Frontal cortex (tissue), 4 donors: ENCODE measurements at places on chromosomes 11 and 22. TPM values are rescaled to one million over a fixed set of nuclear protein-coding genes. Genes with fewer than 3 reads are reported as not detected.

Gene MPEG1
- total RNA-seq, result 2.0 TPM

DNA sequence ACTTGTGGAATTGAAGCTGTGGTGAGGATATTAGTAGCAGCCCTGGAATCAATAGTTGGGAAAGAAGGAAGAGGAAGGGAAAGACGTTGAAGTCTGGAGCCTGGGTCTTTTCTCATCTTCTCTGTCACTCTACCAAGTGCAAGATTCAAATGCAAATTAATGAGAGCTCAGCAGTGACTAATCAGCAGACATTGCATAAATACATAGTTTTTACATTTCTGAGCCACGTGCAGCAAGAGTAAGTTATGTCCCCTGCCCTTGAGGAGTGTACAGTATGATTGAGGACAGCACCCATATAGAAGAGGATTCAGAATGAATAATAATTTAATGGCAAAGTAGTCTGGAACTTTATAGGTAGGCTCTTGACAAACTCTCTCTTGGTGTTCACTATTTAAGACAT is 23.8 kb downstream of the CTR9 start:
- no peak for DNase-seq

DNA sequence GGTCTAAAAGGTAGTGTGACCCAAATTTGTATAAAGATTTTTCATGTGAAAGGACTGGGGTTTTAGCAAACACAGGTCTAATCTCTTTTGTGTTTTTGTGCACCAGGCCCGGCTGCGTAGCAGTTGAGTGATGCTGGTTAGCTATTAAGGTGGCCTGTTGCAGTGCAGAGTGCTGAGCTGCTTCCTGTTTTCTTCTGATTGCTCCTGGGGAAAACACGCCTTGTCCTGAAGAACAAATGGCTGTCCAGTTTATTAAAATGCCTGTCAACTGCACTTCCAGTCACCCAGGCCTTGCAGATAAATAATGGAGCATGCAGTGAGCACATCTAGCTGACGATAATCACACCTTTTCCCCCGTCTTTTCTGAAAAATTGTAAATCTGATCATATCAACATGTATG is 1.8 kb downstream of the SRSF8 start:
- DNase-seq, result no peak

Gene CDC42BPG
- under 0.01 TPM for total RNA-seq

- no peak for DNase-seq
Measured at GRCh38 chr11:59641156-59641555, 25.6 kb upstream of the OSBP start.

- DNase-seq, result no peak
Measured at GRCh38 chr11:45025716-45026492, 75.2 kb upstream of the TP53I11 start.

- DNase-seq, result no peak
Measured at GRCh38 chr11:41175304-41175972, 284.0 kb downstream of the LRRC4C start.

Gene GLB1L2
- 1.2 TPM for total RNA-seq
